K562 (cell line): ENCODE measurements at places on chromosomes 16 and 17. TPM values are rescaled to one million over a fixed set of nuclear protein-coding genes. Genes with fewer than 3 reads are reported as not detected.
A peak's percentile ranks its signal among the peaks of the same experiment; 100 is the strongest.

- peaks cover 89% of the 10 kb centered on the region for H3K27me3 ChIP-seq
- H3K27ac ChIP-seq, result no peak overlapping the region
- H3K36me3 ChIP-seq, result no peaks in the 10 kb centered on the region
- DNase-seq, result no peak
- H3K4me1 ChIP-seq, result no peaks in the 10 kb centered on the region
- H3K4me3 ChIP-seq, result no peak overlapping the region
These were observed 50.1 kb upstream of the GNG13 start for GRCh38 chr16:850668-851067.

DNA sequence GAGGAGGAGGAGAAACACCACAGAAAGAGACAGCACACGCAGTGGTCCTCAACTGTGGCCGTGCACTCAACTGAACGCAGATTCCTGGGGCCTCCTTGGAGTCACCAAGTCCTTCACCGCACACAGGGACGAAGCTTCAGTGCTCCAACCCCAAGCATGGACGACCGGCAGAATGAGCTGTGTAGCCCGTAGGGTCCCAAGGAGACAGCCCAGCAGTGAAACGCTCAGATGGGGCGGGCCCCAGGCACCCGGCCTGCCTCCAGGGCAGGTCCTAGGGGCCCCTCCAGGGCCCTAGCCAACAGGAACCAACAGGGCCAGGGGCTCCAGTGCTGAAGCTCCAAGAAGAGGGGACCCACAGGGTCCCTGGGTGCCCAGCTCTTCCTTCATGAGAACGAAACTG, 13.2 kb downstream of the RAB40B start:
- H3K4me1 ChIP-seq, result peaks cover 11% of the 10 kb centered on the region
- no peak for DNase-seq
- no peaks in the 10 kb centered on the region for H3K36me3 ChIP-seq
- H3K27me3 ChIP-seq, result peaks cover 4% of the 10 kb centered on the region; the same call in 1 of the 3 replicates

ASPA gene
- not detected in 2 replicates for total RNA-seq

GRCh38 chr17:76938009-76938408, 69.8 kb downstream of the MGAT5B start:
- H3K4me1 ChIP-seq, result no peaks in the 10 kb centered on the region; the same call in 1 of the 2 replicates
- H3K27me3 ChIP-seq, result peaks cover 64% of the 10 kb centered on the region
- DNase-seq, result no peak

DNA sequence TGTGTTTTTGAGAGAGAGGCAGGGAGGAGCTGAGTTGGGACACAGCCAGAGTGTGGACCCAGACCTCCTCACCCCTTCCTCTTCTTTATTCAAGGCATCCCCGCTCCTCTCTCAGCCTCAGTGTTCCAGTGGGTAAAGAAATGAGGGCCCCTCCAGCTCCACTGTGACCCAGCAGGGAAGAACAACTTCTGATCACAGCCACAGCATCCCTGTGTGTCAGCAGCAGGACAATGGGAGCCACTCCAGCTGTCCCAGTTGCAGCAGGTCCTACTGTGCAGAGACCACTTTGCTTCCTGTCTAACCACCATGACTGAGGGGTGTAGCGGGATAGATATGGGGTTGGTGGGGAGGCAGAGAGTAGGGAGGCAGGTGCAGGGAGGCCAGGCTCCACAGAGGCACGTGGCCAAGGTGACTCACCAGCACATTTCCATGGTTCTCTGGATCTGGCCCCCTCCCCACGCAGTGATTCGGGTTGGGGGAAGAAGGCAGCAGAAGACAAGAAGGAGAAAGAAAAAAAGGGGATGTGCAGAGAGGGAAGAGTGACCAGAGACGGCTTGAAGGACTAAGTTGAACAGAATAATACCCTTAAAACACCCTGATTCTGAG, 24.5 kb downstream of the PIK3R5 start:
- no peak overlapping the region for H3K27ac ChIP-seq
- H3K4me3 ChIP-seq, result no peak overlapping the region
- DNase-seq, result no peak
- H3K4me1 ChIP-seq, result no peaks in the 10 kb centered on the region

- H3K4me1 ChIP-seq, result peaks cover 74% of the 10 kb centered on the region
- H3K27me3 ChIP-seq, result no peaks in the 10 kb centered on the region
- peak overlapping the region; percentile 48; the same call in 2 of the 3 replicates for H3K27ac ChIP-seq
- no peak for DNase-seq
- H3K36me3 ChIP-seq, result peaks cover 41% of the 10 kb centered on the region; the same call in 1 of the 3 replicates
These were observed 1.9 kb downstream of the PLEKHH3 start for GRCh38 chr17:42674755-42675347.

DNA sequence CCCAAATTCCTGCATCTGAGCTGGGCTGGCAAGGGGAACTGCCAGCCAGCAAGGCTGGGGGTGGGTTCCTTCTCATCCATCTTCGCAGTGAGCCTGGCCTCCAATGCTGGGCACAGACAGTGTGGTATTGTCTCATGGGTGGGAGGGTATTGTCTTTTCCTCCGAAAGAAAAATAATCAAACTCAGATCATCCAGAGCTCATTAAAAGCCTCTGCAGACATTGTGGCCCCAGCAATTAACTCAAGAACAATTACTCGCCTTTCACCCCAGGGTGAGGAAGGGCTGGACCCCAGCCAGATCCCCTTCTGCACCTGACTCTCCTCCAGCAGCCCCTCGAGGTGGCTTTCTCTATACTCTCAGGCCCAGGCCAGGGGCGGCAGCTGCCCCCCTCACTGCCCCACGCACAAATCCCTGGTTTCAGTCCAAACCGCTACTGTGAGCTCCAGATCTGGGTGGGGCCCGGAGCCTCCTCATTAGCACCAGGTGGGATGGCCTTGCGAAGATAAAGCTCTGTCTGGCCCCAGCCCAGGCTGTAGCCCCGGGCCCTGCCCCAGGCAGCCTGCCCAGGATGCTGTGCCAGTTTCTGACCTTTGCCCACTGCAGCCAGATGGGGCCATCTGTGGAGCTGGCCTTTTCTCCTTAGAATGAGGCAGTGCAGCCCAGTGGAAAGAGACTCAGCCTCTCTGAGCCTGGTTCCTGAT, 2.3 kb upstream of the KRT15 start:
- H3K27me3 ChIP-seq, result no peaks in the 10 kb centered on the region
- H3K27ac ChIP-seq, result 0 out of 3 replicates have a peak overlapping the region, but pooled peaks have one; percentile 23
- H3K36me3 ChIP-seq, result peaks cover 30% of the 10 kb centered on the region; the same call in 1 of the 3 replicates
- DNase-seq, result peak; percentile 61
- peaks cover 39% of the 10 kb centered on the region for H3K4me1 ChIP-seq
- no peak overlapping the region for H3K4me3 ChIP-seq

DNA sequence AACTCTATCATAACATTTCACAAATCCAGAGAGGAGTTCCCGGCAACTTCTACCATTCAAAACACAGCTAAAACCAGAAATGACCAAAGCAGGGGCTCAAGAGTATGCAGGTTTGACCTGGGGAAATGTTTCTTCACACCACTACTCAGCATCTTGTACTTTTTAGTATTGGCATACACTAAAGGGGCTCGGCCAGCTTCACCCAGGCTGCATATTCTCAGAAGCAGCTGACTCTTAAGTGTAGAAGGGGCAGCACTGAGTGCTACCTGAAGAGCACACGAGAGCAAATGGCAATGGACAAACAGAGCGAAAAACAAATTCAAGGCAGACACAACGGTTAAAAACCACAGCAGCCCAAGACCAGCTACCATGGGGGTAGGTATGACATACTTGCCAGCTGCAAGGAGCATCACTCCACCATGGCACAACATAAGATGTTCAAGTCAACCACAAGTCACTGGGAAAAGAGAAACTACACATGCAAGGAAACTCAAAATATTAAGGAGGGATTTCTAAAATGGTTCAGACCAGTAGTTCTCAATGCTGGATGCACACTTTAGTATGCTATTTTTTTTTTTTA, 34.4 kb downstream of the N4BP1 start:
- no peak overlapping the region for H3K4me3 ChIP-seq
- no peaks in the 10 kb centered on the region; the same call in 2 of the 3 replicates for H3K4me1 ChIP-seq
- H3K36me3 ChIP-seq, result no peaks in the 10 kb centered on the region
- no peaks in the 10 kb centered on the region for H3K27me3 ChIP-seq
- no peak for DNase-seq
- H3K27ac ChIP-seq, result no peak overlapping the region

GRCh38 chr17:31699281-31699680, 159.8 kb downstream of the COPRS start:
- no peak overlapping the region for H3K27ac ChIP-seq
- no peaks in the 10 kb centered on the region for H3K4me1 ChIP-seq
- peak; percentile 62 for DNase-seq
- H3K4me3 ChIP-seq, result no peak overlapping the region
- H3K36me3 ChIP-seq, result no peaks in the 10 kb centered on the region

- peaks cover 6% of the 10 kb centered on the region for H3K4me1 ChIP-seq
- no peak overlapping the region for H3K4me3 ChIP-seq
- H3K27me3 ChIP-seq, result peaks cover 40% of the 10 kb centered on the region; the same call in 2 of the 3 replicates
- no peaks in the 10 kb centered on the region for H3K36me3 ChIP-seq
These were observed 32.2 kb downstream of the NAGPA start for GRCh38 chr16:5001571-5001970.

DNA sequence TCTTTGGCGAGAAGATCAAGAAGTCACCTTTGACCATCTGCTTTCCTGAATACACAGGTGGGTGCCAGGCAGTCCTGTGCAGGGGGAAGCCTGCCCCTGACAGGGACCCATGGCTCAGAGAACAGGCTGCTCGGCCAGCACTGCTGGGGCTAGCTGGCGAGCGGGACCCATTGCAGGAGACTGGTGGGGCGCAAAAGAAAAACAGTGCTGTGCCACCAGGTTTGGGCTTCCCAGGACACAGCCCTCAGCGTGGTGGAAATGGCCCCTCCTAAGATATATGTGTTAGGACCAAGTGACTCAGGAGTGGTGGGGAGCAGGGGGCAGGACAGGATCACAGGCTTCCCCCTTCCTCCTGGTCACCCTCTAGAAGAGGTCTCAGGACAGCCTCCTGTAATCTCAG, 73.9 kb downstream of the AMFR start:
- peaks cover 9% of the 10 kb centered on the region for H3K4me1 ChIP-seq
- H3K27ac ChIP-seq, result no peak overlapping the region
- no peak for DNase-seq
- no peaks in the 10 kb centered on the region for H3K36me3 ChIP-seq
- no peak overlapping the region for H3K4me3 ChIP-seq
- H3K27me3 ChIP-seq, result peaks cover 49% of the 10 kb centered on the region

ATP2A1 gene
- 2.3 and 2.6 TPM in 2 replicates for total RNA-seq

GRCh38 chr16:2365397-2366294, 25.1 kb upstream of the ABCA3 start:
- DNase-seq, result no peak
- peaks cover 13% of the 10 kb centered on the region; the same call in 2 of the 3 replicates for H3K27me3 ChIP-seq
- H3K4me3 ChIP-seq, result no peak overlapping the region
- H3K4me1 ChIP-seq, result peaks cover 4% of the 10 kb centered on the region; the same call in 2 of the 3 replicates
- no peaks in the 10 kb centered on the region for H3K36me3 ChIP-seq
- H3K27ac ChIP-seq, result no peak overlapping the region

TPPP3 gene
- total RNA-seq, result 0.38 and 0.44 TPM in 2 replicates

DNA sequence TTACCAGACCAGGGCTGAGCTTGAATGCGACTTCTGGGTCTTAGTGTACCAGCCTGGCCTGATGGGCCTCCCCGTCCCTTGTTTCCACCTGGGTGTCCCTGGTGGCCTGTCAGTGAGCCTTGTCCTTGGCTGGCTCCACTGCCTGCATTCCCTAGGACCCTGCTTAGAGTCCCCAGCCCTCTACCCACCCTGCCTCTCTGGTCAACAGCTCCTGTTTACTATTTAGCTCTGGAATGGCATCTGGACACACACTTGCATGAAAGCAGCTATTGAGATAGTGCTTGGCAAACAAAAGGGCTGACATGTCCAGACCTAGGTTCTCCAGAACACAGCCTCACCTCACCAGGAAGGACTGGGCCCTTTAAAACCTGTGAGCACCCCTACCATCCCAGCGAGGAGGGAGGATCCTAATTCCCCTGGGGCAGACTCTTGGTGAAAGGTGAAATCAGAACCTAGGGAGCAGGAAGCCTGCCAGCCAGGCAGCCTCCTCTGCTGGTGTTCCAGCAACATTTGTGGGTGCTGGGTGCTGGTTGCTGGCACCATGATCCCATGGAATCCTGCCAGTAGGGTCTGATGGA, 38.8 kb downstream of the RAI1 start:
- no peak overlapping the region for H3K4me3 ChIP-seq
- H3K27ac ChIP-seq, result no peak overlapping the region
- H3K36me3 ChIP-seq, result no peaks in the 10 kb centered on the region
- no peaks in the 10 kb centered on the region for H3K27me3 ChIP-seq

- DNase-seq, result no peak
- H3K4me1 ChIP-seq, result peaks cover 21% of the 10 kb centered on the region
- no peak overlapping the region for H3K4me3 ChIP-seq
- H3K36me3 ChIP-seq, result no peaks in the 10 kb centered on the region; the same call in 2 of the 3 replicates
- H3K27ac ChIP-seq, result no peak overlapping the region
- no peaks in the 10 kb centered on the region for H3K27me3 ChIP-seq
These were observed 275.8 kb upstream of the MAF start for GRCh38 chr16:79876332-79876730.

CENPT gene
- 62.9 and 65.7 TPM in 2 replicates for total RNA-seq

DNA sequence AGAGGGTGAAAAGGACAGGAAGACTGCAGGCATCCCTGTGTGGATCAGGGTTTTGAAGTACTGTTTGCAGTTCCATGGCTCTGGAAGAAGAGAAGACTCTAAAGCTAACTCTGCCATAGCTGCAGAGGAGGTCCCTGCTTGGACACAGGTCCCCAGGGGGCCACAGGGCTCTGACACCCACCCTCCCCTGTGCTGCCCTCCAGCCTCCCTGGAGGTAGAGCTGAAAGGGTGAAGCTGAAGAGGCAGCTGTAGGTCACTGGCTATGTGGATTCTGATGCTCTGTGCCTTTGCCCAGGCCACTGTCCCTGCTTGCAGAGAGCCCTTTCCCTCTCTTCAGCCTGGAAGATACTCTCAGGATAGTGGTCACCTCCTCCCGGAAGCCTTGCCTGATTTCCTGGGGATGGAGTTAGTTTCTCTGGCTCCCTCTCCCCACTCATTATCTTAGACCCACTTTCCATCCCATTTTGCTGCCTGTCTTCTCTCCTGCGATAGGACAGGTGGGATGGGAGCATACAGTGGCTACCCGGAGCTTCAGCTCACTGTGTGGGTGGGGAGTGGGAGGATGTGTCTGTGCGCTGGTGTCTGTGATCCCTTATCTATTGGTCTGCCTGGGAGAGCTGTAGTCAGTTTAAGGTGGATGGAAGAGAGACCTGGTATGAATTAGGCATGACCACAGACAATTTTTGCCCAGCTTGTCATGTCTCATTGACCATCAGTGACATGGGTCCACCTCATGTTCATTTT, 89.8 kb upstream of the TMEM97 start:
- no peaks in the 10 kb centered on the region for H3K27me3 ChIP-seq
- no peak overlapping the region for H3K27ac ChIP-seq
- no peak overlapping the region for H3K4me3 ChIP-seq
- peaks cover 43% of the 10 kb centered on the region for H3K4me1 ChIP-seq

- H3K27ac ChIP-seq, result no peak overlapping the region
- H3K27me3 ChIP-seq, result no peaks in the 10 kb centered on the region
- H3K36me3 ChIP-seq, result peaks cover 77% of the 10 kb centered on the region; the same call in 2 of the 3 replicates
- no peak for DNase-seq
- no peaks in the 10 kb centered on the region; the same call in 1 of the 2 replicates for H3K4me1 ChIP-seq
These were observed 12.2 kb upstream of the ITGAE start for GRCh38 chr17:3813171-3813570.
